ENCODE measurements at places on chromosomes 12 and 14.
A peak's percentile ranks its signal among the peaks of the same experiment; 100 is the strongest.

DNA sequence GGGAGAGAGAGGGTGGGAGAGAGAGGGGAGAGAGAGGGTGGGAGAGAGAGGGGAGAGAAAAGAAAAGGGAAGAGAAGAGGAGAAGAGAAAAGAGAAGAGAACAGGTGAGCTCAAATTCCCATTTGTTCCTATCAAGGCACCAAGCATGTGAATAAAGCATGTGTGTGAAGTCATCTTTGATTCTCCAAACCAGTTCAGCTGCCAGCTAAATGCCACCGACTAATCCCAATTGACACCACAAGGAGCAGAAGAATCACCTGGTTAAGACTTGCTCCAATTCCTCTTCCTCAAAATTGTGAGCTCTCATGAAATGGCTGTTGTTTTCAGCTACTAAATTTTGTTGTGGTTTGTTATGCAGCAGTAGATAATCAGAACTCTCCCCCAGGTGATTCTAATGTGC is 188.9 kb downstream of the TMX1 start:
- no peak for DNase-seq

GRCh38 chr12:120719496-120720233 is 6.0 kb upstream of the ACADS start:
- DNase-seq = no peak

DNA sequence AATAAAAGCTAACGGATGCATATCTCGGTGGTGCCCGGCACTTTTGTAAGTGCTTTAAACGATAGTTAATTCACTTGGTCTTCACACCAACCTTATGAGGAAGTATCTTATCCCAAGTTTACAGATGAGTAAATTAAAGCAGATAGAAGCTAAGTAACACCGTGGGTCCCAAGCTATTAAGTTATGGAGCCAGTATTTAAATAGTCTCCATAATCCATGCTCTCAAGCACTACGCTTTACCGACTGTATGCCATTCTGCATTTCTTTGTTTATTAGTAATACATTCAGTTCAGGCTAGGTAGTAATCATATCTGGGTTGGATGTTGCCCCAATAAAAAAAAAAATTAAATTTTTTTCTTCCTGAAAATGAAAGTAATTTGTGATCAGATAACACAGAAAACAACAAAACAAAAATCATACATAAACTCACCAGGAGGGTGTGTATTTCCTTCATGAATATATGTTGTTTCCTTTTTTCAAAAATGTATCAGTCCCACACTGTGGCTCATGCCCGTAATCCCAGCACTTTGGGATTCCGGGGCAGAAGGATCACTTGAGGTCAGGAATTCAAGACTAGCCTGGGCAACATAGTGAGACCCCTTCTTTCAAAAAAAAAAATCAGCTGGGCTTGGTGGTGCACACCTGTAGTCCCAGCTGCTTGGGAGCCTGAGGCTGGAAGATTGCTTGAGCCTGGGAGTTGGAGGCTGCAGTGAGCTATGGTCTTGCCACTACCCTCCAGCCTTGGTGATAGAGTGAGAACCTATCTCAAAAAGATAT is 1.4 kb upstream of the M6PR start:
- peak; percentile 50 for DNase-seq

- DNase-seq = no peak
Measured at GRCh38 chr14:49876563-49877127, 16.2 kb upstream of the ARF6 start.

DNA sequence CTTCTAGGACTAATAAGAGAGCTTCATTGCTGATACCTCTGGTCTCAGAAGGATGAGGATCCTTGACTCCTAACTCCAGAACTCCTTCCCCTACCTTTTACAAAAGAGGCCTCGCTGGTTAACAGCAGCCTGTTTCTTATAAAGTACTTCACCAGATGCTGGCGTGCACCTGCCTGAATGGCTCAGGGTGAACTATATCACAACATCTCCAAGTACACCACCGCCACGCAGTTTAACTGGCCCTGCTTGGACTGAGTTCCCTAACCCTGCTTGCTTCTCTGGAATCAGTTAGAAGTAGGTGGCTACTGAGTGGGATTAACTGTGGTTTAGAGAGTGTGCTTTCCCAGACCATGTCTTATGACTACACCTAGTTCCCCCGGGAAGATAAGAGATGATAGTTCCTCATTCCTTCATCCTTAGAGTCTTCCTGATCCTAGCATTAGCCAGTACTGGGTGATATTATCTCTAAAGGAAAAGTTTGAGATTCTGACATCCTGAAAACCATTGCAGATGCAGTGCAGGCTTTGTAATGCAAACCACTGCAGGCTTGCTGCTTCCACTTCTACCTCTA is 3.0 kb downstream of the FOXJ2 start:
- no peak for DNase-seq

- DNase-seq = no peak
Measured at GRCh38 chr12:48947727-48948126, 9.6 kb downstream of the ARF3 start.

- no peak for DNase-seq
Measured at GRCh38 chr12:18345021-18345735, 83.9 kb downstream of the PIK3C2G start.

GRCh38 chr12:124170760-124171159 is 124.1 kb upstream of the RFLNA start:
- no peak for DNase-seq

DNA sequence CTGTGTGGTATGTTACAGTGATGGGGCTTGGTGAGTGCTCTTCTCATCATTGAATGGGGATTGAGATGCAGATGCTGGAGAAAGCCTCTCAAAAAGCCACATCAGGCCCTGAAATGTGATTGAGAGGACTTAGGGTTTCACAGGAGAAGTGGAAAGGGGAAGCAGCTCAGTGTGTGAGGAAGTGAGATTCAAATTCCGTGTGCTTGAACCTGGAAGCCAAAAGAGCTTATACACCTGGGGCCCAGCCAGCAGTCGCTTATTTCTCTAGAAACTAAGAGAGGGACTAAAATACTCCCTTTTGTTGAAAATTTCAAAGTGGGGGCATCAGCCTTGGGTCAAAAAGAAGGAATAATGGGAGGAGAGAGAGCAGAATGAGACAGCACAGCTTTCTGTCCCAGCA is 39.1 kb upstream of the GZMB start:
- DNase-seq = no peak

GRCh38 chr12:15193946-15194345 is 27.3 kb downstream of the RERG start:
- DNase-seq = peak; percentile 68

GRCh38 chr12:100460702-100461101 is 13.0 kb upstream of the NR1H4 start:
- no peak for DNase-seq

- DNase-seq = no peak
Measured at GRCh38 chr12:57890191-57891115, 43.9 kb upstream of the CTDSP2 start.

DNA sequence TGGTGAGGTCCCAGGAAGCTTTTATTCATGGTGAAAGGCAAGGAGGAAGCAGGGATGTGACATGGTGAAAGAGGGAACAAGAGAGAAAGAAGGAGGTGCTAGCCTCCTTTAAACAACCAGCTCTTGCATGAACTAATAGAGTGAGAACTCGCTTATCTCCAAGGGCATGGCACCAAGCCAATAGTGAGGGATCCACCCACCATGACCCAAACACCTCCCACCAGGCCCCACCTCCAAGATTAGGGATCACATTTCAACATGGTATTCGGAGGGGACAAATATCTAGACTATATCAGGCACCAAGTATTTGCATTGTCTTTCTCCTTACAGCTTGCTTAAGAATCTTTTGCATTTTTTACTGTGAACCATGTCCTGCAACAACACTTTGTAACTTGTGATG is 91.9 kb upstream of the DHRS4 start:
- no peak for DNase-seq

GRCh38 chr14:29111554-29111953 is 345.0 kb downstream of the FOXG1 start:
- DNase-seq = no peak

DNA sequence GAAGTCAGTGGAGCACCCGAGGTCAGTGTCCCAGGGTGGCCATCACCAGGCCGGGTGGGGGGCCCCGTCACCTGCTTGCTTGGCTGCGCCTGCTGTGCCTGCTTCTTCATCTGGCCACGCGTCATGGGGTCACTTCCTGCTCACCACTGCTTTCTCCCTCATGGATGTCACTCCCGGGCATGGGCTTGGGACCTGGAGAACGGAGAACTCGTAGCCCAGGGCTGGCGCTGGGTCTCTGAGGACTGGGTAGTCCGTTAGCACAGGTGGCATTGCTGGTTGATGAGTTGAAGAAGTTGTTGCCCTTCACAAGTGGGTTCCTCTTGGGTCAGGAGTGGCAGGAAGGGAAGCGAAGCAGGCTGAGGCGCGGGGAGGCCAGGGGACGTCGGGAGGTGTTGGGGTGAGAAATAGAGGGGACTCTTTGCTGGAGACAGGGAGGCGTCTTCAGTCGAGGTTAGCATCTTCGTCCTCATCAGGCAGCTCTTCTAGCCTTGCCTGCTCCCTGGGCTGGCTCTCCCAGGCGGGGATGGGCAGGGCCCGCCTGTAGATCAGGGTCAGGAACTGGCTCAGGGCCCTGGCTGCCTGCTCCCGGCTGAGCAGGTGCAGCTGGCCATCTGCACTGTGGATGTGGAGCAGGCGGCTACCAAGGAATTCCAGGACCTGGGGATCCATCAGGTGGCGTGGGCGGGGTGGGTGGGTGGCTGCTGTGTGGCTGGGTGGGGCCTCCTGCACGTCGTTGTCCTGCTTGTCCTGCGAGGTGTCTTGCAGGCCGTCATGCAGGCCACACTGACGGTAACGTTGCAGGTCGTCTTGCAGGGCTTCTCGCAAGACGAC is 23.0 kb downstream of the RTL1 start:
- DNase-seq = no peak

DNA sequence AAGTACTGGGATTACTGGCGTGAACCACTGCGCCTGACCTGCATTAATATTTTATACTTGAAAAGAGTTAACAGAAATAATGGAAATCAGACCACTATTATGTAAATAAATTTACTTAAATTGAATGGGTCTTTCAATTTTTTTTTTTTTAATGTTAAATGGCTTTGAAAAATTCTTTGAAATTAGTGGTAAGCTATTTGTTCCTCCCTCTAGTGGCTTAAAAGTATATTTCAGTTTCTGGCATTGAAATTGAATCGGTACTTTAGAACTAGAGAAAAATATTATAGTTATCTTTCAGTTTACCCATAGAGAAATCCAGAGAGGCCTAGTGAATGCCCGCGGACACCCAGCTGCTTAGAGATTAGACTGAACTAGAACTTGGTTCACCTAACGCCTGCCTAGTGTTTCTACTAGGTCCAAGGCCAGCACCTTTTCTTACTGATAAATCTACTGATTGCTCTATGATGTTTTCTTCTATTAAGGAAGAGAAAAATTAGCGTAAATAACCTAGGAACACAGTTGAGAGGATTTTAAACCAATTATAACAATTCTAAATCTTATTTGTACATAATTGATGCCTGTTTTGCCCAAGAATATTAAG is 106.5 kb downstream of the EML1 start:
- peak; percentile 49 for DNase-seq

DNA sequence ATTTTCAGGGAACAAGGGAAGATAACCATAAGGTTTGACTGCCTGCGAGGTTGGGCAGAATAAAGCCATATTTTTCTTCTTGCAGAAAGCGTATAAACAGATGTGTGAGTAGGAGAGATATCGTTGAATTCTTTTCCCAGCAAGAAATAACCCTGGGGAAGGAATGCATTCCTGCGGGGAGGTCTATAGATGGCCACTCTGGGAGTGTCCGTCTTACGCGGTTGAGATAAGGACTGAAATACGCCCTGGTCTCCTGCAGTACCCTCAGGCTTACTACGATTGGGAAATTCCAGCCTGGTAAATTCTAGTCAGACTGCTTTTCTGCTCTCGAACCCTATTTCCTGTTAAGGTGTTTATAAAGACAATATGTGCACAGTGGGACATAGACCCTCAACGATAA is 225.0 kb downstream of the LRIG3 start:
- no peak for DNase-seq

DNA sequence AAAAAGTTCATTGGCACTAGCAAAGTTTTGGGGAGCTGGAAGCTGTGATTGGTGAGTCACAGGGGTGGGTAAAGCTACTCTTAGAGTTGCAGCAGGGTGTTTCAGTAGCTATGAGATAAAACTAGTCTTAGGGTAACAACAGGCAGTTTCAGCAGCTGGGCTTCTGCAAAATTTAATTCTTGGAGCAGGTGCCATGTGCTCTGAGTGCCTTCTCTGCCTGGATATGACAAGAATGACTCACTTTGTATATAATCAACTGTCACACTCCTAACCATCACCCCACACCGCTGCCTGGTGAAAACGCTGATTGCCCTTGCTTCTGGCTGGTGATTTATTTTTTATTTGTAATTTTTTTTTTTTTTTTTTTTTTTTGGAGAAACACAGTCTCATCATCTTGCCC is 10.5 kb upstream of the PLBD2 start:
- peak; percentile 75 for DNase-seq

GRCh38 chr12:112546996-112547395 is 128.2 kb downstream of the PTPN11 start:
- DNase-seq = no peak

GRCh38 chr12:117671734-117672133 is 297.1 kb downstream of the KSR2 start:
- peak; percentile 69 for DNase-seq

DNA sequence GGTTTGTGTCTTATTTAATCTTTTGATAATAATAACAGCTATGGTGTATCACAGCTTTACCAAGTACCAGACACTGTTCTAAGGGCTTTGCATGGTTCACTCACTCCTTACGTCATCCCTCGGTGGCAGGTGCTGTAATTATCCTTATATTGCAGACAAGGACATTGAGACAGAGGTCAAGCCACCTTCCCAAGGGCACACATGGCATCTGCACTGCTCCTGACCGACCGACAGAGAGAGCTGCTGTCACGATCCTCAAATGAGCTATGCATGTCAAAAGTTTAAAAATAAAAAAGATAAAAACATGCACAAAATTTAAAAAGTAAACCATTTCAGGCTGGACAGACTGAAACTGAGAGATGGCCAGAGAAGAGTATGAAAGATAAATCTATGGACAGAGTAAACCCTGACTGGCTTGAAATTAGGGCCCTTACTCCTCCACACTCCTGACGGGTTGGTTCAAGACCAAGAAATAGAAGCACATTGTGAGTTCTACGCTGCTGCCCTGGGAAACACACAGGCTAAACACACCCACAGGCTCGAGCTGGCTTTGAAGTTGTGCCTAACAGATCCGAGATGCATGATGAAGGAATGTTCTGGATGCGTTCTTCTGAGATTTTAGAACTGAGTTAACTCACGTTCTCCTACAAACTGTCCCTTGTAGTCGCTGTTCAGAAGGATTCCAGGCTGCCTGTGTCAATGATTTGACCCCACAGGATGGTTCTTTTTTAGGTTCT is 268.7 kb downstream of the ZFP36L1 start:
- no peak for DNase-seq

Measured in DMS53 (cell line).